Glomerular endothelial cell (primary cell): ENCODE measurements at places on chromosomes 3 and 15. TPM values are rescaled to one million over a fixed set of nuclear protein-coding genes. Genes with fewer than 3 reads are reported as not detected.

- no peak for DNase-seq
Measured at GRCh38 chr3:46586738-46587246, 20.7 kb upstream of the LRRC2 start.

DNA sequence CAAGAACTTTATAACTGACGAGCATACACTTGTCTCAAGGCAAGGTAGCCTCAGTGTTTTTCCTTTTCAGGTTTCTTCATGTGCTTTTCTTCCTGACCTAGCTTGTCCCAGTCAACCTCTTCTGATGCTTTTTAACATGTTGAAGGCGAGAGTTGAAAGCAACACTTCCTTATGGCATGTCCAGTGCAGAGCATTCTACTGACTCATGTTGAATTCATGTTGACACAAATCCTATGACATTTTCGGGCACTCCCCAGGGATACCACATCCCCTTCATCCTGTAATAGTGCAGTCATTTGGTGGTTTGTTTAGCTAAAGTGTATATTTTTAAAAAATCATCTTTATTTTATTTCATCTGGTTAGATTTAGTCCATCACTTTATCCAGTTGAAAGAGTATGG is 75.9 kb upstream of the CBLB start:
- DNase-seq = no peak

GRCh38 chr3:53346922-53347260 is 452 bp downstream of the DCP1A start:
- no peak for DNase-seq

GRCh38 chr3:38267662-38268061 is 2.0 kb downstream of the SLC22A13 start:
- DNase-seq = no peak

The FBXO45 gene
- total RNA-seq = 9.8 and 10.2 TPM in 2 replicates

DNA sequence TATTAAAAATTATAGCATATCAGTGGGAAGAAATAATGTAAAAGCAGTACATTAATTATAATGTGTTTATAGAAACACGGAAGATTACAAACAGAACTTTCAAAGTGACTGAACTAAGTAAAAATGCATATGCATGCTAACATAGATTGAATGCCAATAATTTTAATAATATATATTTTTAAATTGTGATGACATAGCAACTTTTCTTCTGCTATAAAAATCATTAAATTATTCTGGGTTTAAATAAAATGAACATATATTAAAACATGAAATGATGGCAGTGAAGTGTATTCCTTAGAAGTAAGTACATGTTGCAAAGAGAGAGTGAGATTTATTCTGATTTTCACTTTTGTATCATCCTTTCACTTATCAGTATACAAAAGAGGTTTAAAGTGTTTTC is 128.9 kb downstream of the CHL1 start:
- DNase-seq = no peak

The CDC25A gene
- total RNA-seq = 2.7 and 9.7 TPM in 2 replicates

- DNase-seq = no peak
Measured at GRCh38 chr3:26256224-26256623, 366.3 kb upstream of the LRRC3B start.

The COPG1 gene
- total RNA-seq = 175 and 219 TPM in 2 replicates

The ZDHHC23 gene
- 0.48 and 0.88 TPM in 2 replicates for total RNA-seq
